H7 (cell line): ENCODE measurements at places on chromosomes 11 and 22. TPM values are rescaled to one million over a fixed set of nuclear protein-coding genes. Genes with fewer than 3 reads are reported as not detected.

The GPHA2 gene
- total RNA-seq: 2.4 TPM in 1 of 2 replicates, not detected in the other

The COPB1 gene
- total RNA-seq: 157 and 184 TPM in 2 replicates

The MAML2 gene
- total RNA-seq: 3.6 and 5.8 TPM in 2 replicates

DNA sequence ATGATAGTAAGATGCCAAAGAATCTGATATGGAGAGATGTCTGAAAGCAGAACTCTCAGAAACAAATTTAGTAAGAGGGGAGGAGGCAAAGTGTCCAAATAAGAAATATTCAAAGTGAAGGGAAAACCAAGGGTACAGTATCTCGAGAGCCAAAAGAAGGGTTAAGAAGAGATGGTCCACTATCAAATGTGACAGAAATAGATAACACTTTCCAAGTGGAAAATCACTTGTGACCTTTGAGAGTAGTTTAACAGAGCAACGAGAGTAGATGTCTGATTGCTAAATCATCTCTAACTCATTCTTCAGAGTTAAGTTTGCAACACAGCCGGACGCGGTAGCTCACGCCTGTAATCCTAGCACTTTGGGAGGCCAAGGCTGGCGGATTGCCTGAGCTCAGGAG is 4.3 kb upstream of the BUD13 start:
- DNase-seq: no peak

- DNase-seq: no peak
Observed at GRCh38 chr11:60927600-60927999, 3.3 kb downstream of the TMEM132A start.

- peak; percentile 26 for DNase-seq
Observed at GRCh38 chr11:134339756-134340155, 8.0 kb downstream of the GLB1L2 start.

DNA sequence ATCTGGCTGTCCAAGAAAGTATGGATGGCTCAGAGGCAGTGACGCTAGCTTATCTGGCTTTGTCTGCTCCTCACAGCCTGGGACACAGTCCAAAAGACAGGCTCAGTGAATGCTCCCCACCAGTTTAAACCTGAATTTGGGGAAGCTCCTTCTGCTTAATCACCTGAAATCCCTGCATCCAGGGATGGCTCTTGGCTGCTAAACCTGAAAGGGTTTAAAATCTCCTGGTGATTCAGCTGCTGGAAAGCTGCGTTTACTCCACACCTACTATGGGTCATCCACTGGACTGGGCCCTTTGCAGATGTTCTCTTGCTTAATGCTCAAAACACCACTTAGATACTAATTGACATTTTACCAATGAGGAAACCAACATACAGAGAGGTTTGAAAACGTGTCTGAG is 302.0 kb upstream of the NARS2 start:
- DNase-seq: no peak
